Activated T-helper 1 cell treated with anti-CD3 and anti-CD28 coated beads, Interleukin-2, amount 50 U/mL, for 16 hours (primary cell): ENCODE measurements at places on chromosomes 3 and 15.

GRCh38 chr3:139310474-139310933 is 33.3 kb upstream of the MRPS22 start:
- no peak for DNase-seq

DNA sequence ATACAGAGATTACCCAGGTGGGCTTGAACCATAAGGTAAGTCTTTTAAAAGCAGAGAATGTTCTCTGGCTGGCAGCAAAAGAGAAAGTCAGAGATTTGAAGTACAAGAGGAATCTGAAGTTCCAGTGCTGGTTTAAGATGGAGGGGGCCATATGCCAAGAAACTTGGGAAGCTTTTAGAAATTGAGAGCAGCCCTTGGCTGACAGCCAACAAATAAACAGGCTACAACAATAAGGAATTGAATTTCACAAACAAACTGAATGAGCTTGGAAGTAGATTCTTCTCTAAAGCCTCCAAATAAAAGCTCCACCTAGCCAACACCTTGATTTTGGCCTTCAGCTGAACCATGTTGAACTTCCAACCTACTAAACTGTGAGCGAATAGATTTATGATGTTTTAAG is 85.7 kb downstream of the TRIM42 start:
- no peak for DNase-seq

DNA sequence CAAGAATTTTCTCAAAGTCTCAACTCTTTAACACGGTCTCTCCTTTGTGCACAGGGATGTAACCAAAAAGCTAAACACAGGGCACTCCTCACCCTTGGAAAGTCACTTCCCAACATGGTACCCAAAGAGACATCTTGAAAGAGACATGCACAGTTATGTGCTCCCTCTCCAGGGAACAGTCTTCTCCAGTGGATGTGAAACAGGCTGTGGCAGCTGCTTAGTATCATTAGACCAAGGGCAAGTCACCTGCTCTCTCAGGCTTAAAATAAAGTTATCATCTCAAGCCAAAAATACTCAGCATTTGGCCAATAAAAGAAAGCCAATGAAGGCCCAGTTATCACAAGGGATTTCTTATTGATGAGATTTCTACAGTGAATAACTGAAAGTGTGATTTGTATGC is 128.3 kb downstream of the WDR76 start:
- no peak for DNase-seq

DNA sequence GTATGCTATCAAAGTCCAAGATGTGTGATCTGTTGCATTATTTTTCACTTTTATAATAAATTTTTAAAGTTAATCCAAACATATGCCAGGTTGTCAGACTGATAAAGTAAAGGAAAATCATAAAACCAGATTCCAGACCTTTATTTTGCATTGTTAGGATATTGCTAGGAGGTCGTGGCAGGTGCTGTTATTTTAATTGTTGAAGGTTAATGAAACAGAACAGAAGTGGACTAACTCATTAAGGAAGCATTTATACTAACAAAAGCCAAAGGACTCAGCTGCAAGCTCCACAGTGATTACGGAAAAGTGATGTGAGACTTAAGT is 63.1 kb downstream of the DCLK3 start:
- no peak for DNase-seq

DNA sequence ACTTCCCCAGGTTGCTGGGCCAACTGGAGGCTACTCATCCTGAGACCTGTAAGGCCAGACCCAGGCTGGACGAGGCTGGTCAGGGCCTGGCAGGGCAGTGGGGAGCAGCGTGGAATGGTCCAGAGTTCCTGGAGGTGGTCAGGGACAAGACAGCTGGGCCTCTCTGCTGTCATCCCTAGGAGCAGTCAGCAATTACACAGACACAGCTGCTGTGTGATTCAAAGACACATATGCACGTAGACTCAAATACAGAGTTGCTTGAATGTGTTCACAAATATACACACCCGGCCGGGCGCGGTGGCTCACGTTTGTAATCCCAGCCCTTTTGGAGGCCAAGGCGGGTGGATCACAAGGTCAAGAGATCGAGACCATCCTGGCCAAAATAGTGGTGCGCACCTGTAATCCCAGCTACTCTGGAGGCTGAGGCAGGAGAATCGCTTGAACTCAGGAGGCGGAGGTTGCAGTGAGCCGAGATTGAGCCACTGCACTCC is 1.5 kb upstream of the CD276 start:
- no peak for DNase-seq

- DNase-seq, result no peak
Observed at GRCh38 chr15:62277816-62278394, 112.8 kb upstream of the C2CD4B start.

GRCh38 chr15:31342781-31343626 is 16.4 kb downstream of the KLF13 start:
- DNase-seq, result no peak

GRCh38 chr3:12751571-12751970 is 7.5 kb downstream of the TMEM40 start:
- no peak for DNase-seq

DNA sequence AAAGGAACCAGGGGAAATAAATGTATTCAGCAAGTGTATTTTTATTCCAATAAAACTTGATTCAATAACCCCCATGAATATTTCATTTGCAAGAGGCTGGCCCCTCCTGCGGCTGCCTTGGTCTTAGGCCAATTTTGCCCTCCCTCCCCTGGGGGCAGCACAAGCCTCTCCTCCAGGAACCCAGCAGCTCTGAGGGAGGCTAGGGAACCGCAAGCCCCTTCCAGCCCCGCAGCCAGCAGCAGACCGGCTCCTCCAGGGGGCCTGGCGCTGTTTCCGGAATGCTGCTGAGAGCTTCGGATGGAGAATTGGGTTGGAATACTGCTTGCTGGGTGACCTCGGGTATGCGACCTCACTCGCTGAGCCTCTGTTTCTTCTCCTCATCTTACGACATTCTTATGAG is 150.1 kb downstream of the RAB11A start:
- no peak for DNase-seq

DNA sequence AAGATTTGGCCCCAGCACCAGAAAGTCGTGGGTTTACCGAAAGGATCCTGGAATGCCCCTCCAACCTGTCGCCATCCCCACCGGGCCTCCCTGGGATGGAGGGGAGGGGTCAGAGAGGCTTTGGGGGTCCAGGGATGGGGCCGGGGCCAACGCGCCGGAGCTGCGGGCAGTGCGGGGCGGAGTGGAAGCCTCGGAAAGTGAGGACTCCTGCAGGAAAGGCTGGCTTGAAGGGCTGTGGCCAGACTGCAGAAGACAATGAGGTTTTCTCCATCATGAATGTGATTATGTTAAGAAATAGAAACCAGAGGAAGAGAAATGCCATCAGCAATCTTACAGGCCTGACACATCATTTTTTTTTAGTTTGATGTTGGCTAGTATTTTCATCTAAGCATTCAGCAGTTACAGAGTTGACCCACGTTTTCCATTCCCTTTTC is 738 bp downstream of the YEATS2 start:
- peak; percentile 2 for DNase-seq
